Left lung (tissue), 14 donors: ENCODE measurements at places on chromosomes 3 and 15.

DNA sequence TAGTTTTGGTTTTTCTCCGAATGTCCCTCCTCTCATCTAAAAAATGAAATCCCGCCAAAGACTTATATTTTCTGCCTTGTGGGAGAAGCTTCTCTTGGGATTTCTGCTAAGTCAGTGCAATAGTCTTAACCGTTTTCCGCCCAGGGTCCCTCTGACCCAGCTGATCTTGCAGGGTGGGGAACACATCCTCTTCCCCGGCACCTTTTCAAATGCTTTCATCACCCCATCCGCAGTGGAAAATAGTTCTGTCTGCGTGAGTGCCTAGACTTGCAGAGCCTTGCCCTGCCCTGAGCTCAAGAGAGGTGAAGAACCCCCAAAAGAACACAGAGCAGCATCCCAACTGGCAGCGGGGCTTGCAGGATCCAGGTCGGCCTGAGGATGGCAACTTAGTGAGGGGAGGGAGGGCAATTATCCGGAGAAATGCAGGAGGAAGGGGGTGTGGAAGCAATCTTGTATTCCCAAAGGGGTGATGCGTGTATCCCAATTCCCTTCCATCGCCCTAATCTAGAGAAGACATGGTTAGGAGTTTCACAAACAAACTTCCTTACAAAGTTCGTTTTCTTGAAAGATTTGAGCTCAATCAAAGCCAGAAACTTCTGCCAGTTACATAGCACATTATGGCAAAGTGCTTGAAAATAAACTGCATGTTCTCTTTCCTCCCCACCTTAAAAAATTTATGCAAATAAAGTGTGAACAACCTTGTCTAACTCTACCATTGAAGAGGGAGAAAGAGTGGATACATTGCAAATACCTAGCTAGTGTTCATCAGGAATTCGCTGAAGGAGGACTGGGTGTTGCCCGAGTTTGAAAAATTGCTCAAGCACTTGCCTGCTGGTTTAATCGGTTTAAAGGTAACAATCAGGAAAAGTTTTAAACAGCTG lies 79.9 kb downstream of the NR2F2 start:
- DNase-seq, result no peak

DNA sequence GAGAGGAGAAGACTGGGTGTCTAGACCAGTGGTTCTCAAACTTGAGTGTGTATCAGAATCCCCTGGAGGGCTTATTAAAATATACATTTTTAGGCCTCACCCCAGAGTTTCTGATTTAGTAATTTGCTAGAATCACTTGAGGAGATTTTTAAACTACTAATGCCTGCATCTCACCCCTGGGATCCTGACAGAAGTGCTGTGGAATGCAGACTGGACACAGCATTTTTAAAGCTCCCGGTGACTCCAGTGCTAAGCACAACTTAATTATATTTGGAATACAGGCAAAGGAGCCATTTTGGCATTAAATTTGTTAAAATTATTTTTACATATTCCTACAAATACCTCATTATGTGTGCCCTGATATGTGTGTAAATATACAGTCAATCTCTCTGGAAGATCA lies 26.7 kb upstream of the COL6A6 start:
- DNase-seq, result no peak

- no peak for DNase-seq
Measured at GRCh38 chr3:36903119-36903882, 41.6 kb downstream of the TRANK1 start.

DNA sequence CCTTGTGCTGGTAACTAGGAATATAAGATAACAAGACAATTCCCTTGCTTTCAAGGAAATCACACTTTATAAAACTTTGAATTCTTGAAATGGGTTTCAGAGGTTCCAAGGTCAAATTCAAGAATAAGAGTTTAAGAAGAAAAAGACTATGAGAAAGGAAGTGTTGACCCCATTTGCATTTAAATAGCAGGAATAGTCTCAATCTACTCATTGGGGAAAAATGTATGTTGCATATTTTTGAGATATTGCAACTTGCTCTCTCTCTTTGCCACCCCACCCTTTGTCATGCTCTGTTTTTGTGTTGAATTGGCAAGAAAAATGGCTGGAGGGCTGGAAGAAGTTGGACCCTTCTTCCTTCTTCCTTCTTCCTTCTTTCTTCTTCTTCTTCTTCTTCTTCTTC lies 699.2 kb downstream of the TUSC7 start:
- no peak for DNase-seq

DNA sequence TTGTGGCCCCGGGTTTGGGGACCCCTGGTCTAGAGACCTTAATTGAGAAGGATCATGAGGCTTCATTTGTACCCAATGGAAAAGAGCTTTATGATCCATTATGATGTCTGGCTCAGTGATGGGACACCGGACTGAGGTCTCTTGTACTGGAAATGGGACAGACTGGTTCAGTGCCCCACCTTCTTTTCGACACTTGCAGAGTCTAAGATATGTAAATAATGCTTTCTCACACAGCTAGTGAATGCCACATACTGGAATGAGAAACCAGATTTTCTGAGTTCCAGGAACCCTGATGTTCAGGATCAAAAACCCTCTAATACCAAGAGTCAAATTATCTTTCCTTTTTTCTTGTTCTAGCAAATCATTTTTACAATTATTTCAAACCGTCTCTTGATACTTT lies 116.3 kb upstream of the ARPP21 start:
- no peak for DNase-seq

- DNase-seq, result no peak
Measured at GRCh38 chr3:65376426-65376825, 662.3 kb downstream of the MAGI1 start.

GRCh38 chr3:190208196-190208595 lies 87.5 kb upstream of the P3H2 start:
- no peak for DNase-seq

- DNase-seq, result no peak
Measured at GRCh38 chr3:23888617-23889228, 28.1 kb downstream of the NKIRAS1 start.

DNA sequence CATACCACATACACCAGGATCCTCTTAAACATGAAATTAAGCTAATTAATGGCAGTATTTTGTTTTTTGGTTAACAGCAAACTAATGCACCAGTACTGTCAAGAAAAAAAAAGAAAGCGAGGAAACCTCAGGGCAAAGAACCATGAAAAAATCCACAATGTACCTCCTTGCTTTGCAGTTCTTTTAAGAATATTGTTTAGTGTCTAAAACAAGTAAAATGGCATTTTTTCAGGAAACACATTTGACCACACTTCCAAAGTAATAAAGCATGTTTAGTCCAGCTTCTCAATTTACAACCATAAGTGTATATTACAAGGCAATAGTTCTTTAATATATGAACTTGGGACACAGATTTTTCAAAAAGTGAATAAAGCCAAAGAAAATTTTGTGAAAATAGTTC lies 26.6 kb downstream of the AAGAB start:
- no peak for DNase-seq

DNA sequence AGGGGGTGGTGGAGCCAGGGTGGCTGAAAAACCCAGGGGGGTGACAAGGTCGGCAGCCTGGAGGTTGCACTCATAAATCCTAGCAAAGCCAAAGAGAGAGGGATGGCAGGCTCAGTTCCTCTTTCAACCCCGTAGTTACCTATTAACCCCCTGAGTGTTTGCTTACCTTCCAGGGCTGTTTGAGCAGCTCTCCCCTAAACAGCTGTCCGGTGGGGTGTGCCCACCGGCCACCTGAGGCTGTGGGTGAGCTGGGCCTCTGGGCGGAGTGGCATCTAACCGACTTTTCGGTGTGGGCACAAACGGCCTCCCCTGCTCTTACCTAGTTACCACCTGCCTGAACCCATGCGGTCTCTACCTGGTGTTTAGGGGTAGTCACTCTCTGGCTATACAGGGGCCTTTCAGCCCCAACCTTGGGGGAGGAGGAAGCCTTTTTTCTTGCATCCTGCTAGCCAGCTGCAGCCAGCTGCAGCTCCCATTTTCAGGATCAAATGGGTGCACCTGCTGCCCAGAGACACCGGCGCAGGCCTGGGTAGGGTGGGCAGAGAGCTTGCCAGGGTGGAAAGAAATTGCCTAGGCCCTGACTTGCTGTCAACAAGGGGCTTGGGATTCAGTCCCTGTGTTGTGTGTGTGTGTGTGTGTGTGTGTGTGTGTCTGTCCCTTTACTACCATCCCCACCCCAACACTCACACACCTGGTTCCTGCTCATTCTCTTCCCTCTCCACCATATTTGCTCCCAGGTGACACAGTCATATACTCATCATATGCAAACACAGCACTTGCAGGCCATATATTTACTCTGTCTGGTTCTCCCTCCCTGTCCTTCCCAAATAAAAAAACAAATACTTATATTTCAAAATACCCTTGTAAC lies 3.7 kb downstream of the DLL4 start:
- peak; percentile 60 for DNase-seq

GRCh38 chr15:62060896-62061280 lies 641 bp upstream of the VPS13C start:
- no peak for DNase-seq

DNA sequence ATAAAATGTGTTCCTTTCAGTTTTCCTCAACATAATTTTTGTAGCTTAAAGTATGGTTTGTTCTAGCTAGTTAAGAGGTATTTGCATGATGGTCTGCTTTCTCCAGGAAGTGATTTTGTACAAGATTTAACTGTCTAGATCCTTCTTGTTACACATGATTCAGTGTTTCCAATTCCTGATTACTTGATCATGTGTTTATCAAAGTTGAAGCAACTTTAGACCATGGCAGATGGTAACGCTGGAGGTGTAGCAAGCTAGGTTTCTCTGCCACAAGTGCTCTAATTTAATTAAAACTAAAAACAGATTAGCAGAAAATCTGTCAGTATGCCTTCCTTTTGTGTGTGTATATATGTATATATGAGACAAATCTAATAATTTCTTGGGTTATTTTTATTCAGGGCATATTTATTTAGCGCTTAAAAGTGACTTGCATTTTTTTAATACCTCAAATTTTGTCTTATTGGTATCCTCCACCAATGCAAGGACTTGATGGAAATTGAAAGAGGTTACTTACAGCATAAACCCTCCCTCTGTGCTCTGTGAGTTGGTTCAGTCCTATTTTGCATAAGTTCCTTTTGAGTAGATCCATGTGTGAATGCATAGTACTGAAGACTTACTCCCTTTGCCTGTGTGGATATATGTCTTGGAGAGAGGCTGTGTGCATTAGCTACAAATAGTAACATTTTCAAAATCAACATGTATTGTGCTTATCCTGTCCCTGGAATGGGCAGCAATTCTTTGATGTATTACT lies 157.3 kb upstream of the CGNL1 start:
- DNase-seq, result no peak

DNA sequence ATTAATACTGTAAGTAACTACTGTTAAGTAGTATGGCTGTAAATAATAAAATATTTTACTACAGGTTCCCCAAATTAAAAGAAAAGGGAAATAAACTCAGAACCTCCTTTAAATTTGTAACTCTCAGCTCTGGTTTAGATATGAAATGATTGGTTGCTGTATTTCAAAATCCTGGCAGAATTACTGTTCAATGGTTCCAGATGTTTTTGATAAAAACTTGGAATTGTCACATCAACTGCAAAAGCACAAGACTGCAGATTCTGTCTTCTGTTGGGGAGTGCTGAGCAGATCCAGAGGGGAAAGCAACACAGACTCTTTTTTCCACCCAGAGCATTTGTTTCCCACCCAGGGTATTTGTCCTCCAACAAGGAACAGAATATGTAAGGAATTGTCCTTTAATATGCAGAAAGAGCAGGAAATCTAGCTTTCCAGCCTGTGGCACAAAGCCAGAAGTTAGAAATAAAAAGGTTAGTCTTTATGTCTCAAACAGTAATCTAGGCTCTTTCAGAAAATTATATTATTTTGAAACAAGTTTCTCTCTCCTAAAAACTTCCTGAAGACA lies 178.1 kb downstream of the KLHL25 start:
- DNase-seq, result peak; percentile 63

- DNase-seq, result no peak
Measured at GRCh38 chr3:65350801-65351476, 663.1 kb upstream of the ADAMTS9 start.

- DNase-seq, result no peak
Measured at GRCh38 chr3:62805106-62805505, 70.1 kb downstream of the CADPS start.

- DNase-seq, result no peak
Measured at GRCh38 chr15:77355321-77355720, 64.6 kb downstream of the PEAK1 start.

DNA sequence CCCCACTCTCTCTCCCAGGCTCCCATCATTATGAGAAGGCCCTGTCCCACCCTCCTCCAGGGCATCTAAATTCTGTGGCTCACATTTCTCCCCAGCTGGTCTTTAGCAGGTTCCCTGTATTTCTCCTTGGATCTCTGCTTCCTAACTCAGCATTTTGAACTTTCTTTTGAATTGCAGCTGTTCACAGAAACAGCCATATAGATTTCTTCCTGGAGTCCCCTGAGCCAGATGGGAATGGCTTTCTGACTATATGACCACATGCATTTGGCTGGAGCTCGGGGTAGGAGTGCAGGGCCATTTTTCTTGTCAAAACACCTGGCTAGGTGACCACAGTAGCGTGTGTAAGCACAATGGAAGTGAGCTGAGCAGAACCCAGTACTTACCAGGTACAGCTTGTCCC lies 22.0 kb downstream of the RBP2 start:
- no peak for DNase-seq

- no peak for DNase-seq
Measured at GRCh38 chr3:194072097-194072428, 63.9 kb upstream of the HES1 start.

DNA sequence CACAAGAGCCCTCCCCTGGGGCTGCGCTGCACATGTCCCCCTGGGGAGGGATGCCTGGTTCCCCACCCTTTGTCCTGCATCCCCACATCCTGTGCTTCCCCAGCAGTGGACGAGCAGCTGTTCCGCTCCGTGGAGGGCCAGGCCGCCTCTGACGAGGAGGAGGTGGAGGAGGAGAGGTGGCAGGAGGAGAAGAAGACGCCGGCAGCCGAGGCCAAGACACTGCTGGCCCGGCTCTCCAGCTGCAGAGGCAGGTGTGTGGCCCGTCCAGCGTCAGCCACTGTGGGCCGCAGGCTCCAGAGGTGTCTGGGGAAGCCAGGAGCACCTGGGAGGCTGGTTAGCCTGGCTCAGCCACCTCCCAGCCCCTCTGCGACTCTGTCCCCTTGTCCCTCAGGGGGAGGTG lies 27.9 kb upstream of the GP9 start:
- DNase-seq, result no peak

- no peak for DNase-seq
Measured at GRCh38 chr3:16122155-16122554, 52.3 kb upstream of the GALNT15 start.

- no peak for DNase-seq
Measured at GRCh38 chr15:45386420-45386819, 8.1 kb upstream of the GATM start.

DNA sequence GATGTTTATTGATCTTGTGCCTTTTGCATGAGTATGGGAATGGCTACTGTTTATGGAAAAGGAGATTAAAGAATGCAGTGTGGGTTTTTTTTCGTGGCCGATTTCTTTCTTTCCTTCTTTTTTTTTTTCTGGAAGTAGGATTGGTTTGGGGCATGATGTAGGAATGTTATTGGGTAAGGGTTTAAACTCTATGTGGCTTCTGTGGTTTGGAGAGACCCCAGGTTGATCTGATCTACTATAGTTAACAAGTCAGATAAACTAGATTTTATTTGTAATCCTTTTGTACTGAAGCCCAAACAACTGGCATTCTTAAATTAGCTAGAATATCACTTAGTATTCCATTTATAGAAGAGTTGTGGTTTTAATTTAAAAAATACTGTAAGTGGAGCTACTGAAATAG lies 304.8 kb downstream of the LPP start:
- DNase-seq, result no peak
